ENCODE measurements at places on chromosomes 12 and 14.

DNA sequence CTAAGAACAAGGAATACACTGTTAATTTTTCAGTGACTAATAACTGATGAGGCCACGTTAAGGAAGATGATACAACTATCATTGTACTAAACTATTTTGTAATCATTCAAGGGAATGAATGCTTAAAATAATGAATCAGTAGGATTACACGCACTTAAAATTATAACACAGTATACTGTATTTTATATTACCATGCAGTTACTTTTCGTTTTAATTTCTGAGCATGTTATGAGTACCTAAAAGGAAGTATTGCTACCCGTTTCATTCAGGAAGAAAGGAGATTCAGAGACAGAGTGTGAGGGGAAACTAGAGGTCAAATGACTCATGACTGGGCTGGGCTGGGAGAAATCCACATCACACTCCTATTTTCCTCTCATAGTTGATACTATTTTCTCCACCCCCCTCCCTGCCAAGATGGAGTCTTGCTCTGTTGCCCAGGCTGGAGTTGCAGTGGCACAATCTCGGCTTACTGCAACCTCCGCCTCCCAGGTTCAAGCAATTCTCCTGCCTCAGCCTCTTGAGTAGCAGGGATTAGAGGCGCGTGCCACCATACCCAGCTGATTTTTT is 202.0 kb downstream of the PPM1H start:
- DNase-seq = no peak

- DNase-seq = no peak
These were observed 49.4 kb upstream of the STK38L start for GRCh38 chr12:27194644-27195043.

DNA sequence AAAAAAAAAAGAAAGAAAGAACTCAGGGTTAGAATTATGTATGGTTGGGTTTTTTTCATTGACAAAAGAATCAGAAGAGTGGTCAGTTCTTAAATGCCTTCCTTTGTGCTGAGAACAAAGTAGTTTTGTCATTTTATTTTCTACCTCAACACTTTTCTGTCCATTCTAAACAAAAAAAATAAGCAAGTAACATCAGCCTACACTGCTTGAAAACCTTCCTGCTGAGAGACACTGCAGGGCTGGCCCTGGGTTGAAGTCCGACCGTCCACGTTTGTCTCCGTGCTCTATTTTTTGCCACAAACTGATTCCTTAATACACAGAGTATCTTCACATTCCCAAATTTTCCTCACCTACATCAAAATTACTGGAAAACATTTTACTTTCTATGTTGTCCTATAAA is 211.6 kb upstream of the PDZRN4 start:
- no peak for DNase-seq

DNA sequence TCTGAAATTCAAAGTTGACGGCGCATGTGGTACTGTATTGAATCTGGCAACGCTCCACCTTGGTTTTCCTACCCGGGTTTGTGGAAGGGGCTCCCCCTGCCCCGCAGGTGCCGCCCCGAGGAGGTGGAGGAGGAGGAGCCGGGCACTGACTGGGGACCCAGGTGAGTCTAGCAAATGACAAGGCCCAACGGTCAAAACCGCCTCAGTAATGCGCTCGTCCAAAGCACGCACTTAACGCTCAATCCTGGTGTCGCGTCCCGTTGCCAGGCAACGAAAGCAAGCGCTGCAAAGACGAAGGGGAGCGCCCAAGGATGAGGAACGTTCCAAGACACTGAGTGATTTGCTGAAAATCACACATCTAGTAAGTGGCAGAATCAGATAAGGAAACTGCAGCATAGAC is 24.0 kb upstream of the CLEC4E start:
- no peak for DNase-seq

GRCh38 chr12:108616941-108617858 is 16.5 kb downstream of the SELPLG start:
- DNase-seq = peak; percentile 82

DNA sequence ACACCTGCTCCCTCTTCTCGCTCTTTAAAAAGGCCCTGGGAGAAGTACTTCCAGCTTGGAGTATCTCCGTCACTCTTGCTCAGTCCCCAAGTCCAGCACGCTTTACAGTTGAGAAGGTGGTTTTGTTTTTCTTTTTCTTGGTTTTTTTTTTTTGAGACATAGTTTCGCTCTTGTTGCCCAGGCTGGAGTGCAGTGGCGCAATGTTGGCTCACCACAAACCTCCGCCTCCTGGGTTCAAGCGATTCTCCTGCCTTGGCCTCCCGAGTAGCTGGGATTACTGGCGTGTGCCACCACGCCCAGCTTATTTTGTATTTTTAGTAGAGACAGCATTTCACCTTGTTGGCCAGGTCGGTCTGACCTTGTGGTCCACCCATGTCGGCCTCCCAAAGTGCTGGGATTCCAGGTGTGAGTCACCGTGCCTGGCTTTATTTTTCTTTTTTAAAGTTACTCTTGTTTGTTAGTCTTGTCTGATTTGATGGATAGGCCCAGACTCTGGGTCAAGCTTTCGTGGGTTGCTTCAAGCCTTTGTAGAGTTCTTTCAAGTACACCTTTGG is 1.9 kb downstream of the TDRD9 start:
- no peak for DNase-seq

All from naive B cell (primary cell).